ENCODE measurements at places on chromosomes 13 and 19.
A peak's percentile ranks its signal among the peaks of the same experiment; 100 is the strongest.

DNA sequence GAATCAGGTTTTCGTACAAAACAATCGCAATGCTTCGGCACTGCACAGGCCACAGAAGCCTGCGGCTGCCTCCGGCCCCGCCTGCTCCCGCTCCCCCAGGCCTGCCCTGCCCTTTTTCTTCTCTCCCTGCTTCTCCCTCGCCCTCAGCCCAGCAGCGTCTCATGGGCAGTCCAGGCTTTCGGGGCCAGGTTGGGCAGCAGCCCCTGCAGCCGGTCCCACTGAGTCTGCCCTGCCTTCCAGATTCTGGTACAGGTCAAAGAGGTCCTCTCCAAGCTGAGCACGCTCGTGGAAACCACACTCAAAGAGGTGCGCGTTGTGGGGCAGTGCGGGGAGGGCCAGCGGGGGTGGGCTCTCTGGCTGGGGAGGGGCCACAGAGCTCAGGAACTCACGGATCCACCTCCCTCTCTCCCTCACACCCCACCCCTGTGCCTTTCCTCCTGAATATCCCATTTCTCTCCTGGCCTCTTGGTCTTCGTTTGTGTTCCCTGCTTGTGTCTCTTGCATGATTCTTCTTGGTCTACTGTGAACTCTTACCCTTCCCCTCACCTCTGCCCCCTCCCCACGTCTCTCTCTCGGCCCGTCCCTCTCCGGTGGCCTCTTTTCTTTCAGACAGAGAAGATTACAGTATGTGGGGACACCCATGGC is 30.1 kb downstream of the CCDC8 start:
- no peak for DNase-seq

GRCh38 chr13:109126891-109127641 is 497.7 kb downstream of the MYO16 start:
- DNase-seq: no peak

- no peak for DNase-seq
These were observed 69.5 kb downstream of the LATS2 start for GRCh38 chr13:20991741-20992520.

DNA sequence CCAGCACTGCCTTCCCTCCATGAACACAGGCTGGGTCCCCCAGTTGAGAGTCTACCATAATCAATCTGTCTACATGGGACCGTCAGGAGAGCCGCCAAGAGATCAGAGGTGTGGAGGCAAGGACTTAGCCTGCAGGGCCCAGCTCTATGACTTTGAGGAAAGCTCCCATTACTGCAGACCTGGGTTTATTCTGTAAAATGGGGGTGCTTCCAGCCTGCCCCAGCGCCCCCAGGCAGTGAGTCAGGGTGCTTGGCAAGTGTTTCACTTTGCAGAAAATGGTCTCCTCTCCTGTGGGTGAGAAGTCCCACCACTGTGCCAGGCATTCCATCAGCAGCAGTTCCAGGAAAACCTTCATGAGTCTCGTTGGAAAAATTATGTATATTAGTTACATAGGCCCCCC is 75.5 kb upstream of the VSTM2B start:
- DNase-seq: no peak

- no peak for DNase-seq
These were observed 26.4 kb downstream of the GRTP1 start for GRCh38 chr13:113337556-113337955.

GRCh38 chr13:33153421-33154404 is 131.8 kb downstream of the STARD13 start:
- peak; percentile 83 for DNase-seq

DNA sequence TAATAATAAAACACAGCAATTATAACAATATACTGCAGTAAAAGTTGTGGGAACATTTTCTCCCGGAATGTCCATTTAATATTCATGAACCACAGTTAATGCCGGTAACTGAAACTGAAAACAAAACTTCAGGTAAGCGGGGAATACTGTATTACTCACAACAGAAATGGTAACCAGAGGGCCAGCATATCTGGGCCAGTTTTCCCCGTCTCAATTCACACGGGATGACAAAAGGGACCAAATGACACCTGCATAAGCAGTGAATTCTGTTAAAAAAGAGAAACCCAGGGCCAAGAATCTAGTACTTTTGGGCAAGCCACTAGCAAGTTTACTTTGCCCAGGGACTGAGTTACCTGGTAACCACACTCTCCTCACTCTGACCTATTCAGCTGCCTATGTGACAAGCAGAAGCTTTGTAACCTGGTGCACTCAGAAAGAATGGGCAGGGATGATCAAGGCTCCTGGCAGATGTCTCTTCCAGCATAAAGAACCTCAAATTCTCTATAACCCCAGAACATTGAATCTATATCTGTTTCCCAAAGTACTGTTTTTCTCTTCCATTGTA is 1171.2 kb downstream of the DIAPH3 start:
- DNase-seq: no peak

DNA sequence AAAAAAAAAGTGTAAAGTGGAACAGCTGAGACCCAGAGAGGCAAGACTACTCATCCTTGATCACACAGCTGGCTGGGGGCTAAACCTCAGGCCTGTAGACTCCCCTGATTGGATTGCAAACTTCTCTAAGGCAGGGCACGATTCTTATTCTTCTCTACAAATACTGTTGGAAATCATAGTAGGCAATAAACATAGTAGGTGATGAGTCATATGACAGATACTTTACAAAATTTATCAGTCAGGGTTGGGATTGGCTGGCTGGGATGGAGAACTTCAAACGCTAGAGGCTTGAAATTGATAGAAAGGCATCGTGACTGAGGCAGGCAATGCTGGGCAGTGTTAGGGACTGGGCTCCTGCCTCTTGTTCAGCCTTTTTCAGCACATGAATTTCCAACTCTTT is 5.9 kb upstream of the MATK start:
- no peak for DNase-seq

DNA sequence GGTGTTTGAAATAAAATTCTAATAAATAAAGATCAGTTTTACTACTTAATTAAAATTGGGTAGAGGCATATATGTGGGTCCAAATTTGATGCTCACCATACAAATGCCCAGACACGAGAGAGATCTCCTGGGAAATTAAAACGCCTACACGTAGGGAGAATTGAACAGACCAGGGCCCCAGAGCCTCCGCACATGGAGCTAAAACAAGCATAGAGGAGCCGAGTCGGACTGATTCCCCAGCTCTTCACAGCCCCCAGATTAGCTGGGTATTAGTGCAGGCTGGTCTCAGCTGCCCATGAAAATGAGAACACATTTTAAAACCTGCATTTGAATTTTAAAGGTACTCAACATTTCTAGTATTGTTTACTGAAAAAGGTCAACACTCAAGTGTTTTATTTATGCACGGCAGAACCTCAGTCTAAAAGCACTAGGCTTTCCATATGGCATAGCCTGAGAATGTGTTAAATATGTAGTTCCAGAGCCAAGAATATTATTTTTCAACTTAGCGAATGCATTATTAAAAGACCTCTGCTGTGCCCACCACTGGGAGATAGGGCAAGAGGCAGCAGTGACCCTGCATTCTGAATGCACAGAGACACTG is 344.8 kb downstream of the ENOX1 start:
- no peak for DNase-seq

DNA sequence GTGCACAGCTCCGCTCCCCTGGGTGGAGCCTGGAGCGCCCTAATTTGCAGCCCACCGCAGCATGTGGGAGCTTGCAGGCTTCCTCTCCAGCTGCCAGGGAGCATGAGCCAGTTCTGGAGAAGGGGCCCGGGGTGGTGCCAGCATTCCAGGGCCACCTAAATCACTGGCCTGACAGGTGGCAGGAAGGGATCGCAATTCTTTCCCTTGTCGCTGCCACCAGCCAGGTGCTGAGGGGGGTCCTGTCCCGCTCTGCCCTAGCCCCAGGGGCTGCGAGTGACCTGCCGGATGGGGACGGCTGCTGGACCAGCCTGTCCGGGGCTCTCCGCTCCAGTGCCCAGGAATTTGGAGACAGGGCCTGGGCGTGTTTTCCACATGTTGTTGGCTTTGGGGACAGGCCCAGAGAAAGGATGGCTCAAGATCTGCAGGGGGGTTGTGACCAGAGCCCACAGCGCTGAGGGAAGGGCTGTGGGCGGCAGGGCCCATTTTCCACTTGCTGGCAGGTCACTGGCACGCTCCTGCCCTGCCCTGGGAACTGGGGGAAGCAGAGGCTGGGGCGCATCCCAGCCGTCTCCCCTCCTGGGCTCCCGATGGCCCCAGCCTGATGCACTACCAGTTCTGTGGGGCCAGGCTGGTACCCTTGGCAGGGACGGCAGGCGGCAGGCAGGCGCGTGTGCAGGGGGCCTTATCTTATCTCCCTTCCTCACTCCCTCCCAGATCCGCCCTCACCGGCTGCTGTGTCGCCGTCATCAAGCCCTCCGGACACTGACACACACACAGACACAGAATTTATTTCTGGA is 9.5 kb downstream of the NDUFA11 start:
- peak; percentile 84 for DNase-seq

- no peak for DNase-seq
These were observed 86.9 kb downstream of the ELF1 start for GRCh38 chr13:40932252-40932651.

- no peak for DNase-seq
These were observed 765.2 kb upstream of the GPC6 start for GRCh38 chr13:92461402-92461801.

- DNase-seq: no peak
These were observed 51.3 kb downstream of the TEX29 start for GRCh38 chr13:111371720-111372119.

GRCh38 chr19:31532034-31532433 is 182.8 kb upstream of the TSHZ3 start:
- DNase-seq: no peak

GRCh38 chr13:27406178-27406939 is 18.1 kb upstream of the GTF3A start:
- DNase-seq: no peak

DNA sequence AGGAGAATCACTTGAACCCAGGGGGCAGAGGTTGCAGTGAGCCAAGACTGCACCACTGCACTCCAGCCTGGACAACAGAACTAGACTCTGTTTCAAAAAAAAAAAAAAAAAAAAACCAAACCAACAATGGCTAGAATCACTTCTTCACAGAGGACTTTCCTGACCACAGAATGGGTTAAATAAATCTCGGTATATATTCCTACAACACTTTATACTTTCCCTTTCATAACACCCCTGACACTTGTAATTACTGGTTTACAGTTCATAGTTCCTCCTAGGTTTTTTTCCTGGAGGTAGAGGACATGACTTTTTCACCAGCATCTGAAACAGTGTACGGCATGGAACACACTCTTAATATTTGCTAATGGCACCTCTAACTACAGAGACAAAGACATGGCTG is 31.4 kb downstream of the ZDHHC20 start:
- no peak for DNase-seq

DNA sequence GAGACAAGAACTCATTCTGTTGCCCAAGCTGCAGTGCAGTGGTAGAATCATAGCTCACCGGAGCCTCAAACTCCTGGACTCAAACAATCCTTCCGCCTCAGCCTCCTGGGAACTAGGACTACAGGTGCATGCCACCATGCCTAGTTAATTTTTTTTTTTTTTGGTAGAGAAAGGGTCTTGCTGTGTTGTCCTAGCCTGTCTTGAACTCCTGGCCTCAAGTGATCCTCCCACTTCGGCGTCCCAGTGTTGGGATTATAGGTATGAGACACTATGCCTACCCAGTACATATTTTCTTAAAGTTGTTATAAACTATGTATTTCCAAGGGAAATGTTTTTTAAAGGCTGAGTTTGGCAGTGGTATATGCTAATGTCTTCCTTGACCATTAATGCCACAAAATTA is 412.6 kb downstream of the KLF12 start:
- DNase-seq: no peak

DNA sequence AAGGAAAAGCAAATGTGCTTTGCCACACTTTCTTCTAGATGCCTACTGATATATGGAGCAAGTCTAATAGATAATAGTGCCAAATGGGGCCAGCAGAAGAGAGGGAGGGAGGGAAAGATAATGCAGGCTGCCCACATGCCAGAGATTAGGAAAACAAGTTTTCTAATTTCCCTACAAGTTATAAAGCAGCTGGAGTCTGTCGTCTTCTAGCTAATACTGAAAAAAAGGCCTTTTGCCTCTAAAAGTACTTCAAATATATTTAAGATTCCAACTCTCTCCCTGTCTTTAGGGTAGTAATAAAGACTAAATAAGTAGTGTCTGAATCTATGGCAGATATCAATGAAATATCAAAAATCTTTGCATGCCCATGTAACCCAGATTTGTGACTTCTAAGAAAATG is 632.0 kb upstream of the MIR17HG start:
- DNase-seq: no peak

- DNase-seq: no peak
These were observed 287.8 kb downstream of the LIG4 start for GRCh38 chr13:107927557-107927956.

- no peak for DNase-seq
These were observed 2.7 kb downstream of the ARGLU1 start for GRCh38 chr13:106565127-106565775.

DNA sequence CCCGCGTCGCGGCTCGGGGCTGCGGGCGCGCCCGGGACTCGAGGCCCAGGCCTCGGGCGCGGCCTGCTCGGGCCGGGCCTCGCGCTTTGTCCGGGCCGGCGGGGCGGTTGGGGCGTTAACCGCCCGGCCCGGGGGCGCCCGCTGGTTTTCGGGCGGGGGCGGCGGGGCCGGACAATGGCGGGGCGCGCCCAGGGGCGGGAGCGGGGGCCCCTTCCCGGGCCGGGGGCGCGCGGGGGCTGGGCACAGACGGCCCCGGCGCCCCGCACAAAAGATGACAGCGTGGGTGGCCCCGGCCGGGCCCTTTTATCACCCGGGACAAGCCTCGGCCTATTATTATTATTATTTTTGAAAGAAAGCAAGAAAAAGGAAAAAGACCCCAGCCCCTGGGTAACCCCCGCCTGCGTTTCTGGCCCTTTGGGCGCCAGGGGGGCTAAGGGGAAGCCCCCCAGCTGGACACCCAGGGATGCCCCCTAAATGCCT is 419 bp downstream of the KDM4B start:
- DNase-seq: no peak

DNA sequence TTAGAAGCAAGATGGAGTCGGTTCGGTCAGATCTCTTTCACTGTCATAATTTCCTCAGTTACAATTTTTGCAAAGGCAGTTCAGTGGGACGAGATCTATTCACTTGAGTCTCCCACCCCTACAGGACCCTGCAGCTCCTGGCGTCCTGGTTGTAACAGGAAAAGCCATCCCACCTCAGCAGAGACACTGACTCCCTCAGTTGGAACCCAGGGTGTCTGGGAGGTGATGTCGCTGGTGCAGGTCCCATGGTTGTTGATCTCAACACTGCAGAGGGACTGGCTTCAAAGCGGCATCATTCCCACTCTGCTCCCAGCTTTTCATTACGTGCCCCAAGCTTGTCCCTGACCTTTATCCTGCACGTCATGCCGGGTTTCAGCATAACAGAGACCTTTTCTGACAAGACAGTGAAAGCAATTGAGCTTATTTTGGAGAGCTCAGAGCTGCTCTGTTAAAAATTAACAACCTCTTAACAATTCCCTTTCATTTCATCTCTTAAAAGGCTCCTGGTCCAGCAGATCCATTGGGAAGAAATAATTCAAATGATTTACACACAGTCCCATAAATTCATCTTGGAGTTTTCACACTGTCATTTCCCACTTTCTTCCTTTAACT is 17.6 kb upstream of the COG3 start:
- DNase-seq: no peak

GRCh38 chr13:46327246-46327645 is 59.8 kb downstream of the RUBCNL start:
- no peak for DNase-seq
